Globus pallidus (tissue), 1 donor: ENCODE measurements at places on chromosomes 5 and 9.
A peak's percentile ranks its signal among the peaks of the same experiment; 100 is the strongest.

- DNase-seq = peak; percentile 29
Measured at GRCh38 chr9:118522093-118523028, 818.2 kb downstream of the TLR4 start.

- DNase-seq = no peak
Measured at GRCh38 chr9:68418259-68418845, 61.9 kb downstream of the PGM5 start.

DNA sequence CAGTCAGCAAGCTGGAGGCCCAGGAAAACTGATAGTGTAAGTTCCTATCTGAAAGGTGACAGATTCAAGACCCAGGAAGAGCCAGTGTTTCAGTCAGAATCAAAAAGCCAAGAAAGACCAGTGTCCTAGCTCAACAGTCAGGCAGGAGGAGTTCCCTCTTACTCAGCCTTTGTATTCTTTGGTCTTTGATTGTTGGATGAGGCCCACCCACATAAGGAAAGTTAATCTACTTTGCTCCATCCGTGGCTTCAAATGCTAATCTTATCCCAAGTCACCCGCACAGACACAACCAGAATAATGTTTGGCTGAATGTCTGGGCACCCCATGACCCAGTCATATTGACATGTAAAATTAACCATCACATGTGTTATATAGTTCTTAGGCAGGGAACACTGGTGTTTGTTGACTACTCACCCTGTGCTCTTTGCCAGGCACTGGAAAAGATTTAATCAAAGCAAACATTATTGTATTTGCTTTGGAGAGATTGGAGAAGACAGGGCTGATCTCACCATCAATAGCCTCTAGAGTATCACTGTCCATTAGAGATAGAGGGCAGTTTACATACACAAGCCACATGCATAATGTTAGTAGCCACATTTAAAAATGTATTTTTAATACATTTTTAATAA lies 96.3 kb upstream of the KCNN2 start:
- DNase-seq = no peak

- no peak for DNase-seq
Measured at GRCh38 chr5:89302102-89302891, 419.3 kb upstream of the MEF2C start.

DNA sequence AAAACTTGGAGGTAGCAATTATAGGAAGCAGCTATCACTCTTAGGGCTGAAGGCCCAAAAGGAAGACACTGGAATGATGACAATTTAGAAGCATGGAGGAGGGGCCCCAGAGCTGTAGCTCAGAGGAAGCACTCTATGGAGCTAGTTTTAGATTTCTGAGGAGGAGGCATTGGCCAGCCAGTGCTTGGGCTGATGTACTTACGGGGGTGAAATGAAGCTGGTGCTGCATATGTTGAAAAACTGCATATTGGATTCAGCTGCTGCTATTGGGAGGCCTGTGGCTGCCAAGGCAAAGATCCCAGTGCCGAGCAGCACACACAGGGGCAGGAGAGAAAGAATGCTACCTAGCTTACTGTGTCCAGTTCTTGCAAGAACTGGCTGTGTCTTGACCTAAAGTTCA lies 53.9 kb upstream of the HMHB1 start:
- no peak for DNase-seq

DNA sequence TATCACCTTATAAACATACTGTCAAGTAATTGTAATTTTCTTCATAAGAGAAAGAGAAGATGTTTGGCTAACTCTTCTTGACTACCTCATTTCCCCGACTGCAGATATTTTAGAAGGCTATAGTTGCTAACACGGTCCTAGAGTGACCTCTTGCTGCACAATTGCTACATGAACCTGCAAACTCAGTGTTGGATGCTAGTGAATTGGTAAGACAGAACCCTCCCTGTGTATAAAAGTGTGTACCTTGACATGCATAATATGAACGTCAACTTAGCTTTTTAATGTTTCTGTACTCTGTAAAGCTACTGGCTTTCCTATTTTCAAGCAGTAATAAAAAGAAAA lies 46.7 kb upstream of the CER1 start:
- peak; percentile 22 for DNase-seq

DNA sequence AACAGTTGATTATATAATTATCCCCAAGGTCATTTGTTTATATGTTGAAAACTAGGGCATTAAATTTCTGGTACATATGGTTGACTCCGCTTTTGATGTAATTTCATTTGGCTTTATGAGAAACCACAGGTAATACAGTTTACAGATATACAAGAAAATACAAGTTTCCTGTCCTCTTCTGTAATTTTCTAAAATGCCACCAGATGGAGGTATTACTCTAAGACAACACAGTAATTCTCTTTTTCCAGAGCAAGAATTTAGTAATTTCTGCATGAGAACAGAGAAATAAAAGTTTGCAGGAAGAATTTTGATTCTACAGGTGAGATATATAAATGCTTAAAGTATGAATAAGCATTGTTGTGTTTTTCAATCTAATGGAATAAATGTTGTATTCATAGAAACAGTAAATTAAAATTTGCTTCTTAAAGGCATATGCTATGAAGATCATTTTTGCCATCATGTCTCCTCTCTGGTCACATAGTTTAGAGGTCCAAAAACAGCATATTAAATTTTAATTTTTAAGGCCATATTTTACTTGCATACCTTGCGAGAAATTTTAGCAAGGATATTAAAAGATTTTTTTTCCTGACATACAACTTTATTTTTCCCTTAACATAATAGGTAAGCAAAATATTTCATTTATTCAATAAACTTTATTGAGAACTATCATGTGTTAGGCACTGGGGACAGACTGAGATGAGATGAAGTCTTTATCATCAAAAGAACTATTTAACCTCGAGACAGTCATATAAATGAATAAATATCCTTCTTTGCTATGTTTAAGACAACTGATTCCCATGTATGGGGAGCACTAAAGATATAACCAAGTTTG lies 22.7 kb downstream of the CHD1 start:
- peak; percentile 48 for DNase-seq

GRCh38 chr5:154228696-154229095 lies 38.2 kb downstream of the GALNT10 start:
- DNase-seq = no peak

- DNase-seq = no peak
Measured at GRCh38 chr9:35912791-35913400, 3.6 kb downstream of the SPAAR start.

GRCh38 chr9:100063185-100063584 lies 35.6 kb downstream of the ERP44 start:
- DNase-seq = no peak

DNA sequence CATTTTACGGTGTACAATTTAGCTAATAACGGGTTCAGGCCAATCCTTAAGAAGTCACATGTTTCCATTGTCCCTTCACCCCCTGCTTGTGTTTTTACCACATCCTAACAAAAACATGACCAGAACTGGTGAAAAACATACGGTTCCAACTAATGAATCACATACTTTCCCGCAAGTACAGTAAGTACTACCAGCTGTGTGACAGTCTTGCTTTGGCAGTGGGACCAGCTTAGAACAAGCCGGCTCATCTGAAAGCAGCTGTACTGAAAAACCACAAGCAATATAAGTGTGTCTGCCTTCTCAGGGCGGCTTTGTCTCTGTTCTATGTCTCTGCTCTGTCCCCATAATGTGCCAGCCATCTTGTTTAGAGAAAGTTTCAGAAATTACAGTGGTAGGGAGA lies 242.5 kb downstream of the BNC2 start:
- no peak for DNase-seq

GRCh38 chr9:63859475-63860215 lies 1425.4 kb downstream of the FOXD4L5 start:
- DNase-seq = no peak

DNA sequence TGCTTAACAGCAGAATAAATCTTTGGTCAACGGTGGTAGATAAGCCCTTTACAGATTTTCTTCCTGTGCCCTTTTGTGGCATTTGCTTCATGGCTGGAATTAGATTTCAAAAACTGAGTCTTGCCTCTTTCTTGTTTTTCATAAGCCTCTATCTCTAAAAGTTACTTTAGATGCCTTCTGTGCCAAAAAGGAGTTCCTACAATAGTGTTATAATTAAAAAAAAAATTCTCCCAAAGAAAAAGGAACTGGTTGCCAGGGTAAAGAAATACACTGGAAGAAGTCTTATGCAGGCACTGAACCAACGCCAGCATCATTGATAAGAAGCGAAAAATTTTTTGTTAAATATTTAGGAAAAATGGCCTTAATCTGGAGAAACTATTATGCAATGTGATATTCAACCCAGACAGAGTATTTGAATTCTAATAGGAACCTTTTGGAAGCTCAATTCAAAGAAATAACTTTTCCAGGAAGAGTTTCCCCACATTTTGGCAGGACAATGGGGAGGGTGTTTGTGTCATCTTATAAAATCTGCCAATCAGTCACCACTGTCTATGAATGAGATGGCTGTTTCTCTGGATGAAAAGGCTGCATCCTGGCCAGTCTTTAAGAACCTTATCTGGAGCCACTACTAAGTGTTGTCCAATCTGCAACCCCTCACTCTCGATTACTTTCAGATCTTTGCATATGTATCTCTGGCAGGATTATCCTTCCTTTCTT lies 608.1 kb downstream of the PDE4D start:
- DNase-seq = no peak

DNA sequence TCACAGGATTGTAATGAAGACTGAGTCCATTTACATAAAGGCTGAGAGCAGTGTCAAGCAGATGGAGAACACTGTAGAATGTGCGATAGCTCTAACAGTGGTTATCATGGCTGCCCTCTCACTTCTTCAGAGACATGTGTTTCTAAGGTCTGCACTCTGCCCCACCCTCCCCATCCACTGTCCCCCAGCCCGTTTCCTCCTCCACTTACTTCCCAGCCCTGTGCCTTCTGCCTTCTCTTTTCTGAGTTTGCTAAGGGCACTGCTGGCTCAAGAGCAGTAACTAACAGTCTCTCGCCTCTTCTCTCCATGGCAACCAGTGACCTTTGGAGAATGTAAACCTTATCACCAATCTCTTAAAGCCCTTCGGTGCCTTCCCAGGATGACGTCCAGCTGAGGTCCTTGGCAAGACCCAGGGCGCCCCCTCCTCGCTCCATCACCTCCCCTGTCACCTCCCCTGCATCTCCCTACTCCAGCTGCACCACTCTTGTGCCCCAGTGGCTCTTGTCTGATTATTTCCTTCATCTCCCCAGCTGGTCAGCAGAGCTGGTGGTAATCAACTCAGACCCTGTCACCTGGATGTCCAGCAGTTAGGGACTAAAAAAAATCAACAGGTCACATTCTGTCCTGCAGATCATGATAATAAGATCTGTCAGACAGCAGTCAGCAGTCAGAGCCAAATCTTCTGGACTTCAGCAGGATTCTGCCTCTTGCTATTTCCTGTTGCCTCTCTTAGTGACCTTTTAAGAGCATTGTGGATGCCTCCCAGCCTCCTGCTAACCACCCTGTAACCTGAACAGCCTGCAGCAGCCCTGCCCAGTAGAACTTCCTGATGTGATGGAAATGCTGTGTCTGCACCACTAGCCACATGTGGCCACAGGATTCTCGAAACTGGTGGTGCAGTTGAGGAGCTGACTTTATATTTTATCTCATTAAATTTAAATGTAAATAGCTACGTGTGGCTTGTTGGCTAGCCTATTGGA lies 9.0 kb downstream of the FXN start:
- no peak for DNase-seq

DNA sequence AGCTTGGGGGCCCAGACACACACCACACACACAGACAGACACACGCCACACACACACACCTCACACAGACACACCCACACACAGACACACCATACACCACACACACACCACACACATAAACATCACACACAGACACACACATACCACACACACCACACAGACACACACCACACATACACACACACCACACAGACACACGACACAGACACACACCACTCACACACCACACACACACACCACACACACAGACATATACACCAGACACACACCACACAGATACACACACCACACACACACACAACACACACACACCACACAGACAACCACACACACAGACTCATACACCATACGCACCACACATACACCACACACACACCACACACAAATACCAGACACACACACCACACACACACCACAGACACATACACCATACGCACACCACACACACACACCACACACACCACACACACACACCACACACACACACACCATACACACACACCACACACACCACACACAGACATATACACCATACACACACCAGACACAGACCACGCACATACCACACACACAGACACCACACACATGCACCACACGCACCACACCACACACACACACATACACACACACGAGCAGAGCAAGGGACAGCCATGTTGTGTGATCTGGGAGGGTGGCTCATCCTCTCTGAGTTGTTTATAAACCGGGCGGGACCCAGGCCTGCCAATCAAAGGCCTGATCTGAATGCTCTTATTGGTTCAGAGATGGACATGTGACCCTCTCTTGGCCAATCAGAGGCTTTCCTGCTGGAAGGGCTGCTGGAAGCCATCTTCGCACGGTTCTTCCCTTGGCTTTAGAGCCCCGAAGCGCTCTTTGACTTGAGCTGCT lies 148.3 kb downstream of the GAPVD1 start:
- no peak for DNase-seq

DNA sequence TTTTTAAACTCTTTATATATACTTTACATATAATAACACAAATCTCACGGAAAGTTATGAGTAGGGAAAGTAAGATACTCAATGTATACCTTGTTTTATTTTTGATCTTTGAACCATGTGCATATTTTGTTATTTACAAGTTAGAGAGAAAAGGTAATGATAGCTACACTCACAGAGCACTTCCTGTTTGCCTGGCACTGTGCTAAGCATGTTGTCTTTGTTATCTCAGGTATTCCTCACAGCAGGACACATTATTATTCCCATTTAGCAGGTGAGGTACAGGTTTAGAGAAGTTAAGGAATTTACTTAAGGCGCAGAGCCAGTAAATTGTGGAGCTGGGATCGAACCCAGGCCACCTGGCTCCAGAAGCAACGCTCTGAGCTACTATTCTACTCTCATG lies 3.0 kb downstream of the C9 start:
- no peak for DNase-seq

GRCh38 chr5:104198156-104198555 lies 635.6 kb upstream of the NUDT12 start:
- no peak for DNase-seq

GRCh38 chr9:134205672-134206310 lies 41.4 kb upstream of the RNU6ATAC start:
- peak; percentile 63 for DNase-seq

GRCh38 chr9:108286638-108287206 lies 569.1 kb downstream of the ACTL7B start:
- DNase-seq = no peak

- no peak for DNase-seq
Measured at GRCh38 chr5:93721511-93721910, 19.9 kb downstream of the POU5F2 start.

- no peak for DNase-seq
Measured at GRCh38 chr9:35341585-35341984, 148.3 kb upstream of the RUSC2 start.

DNA sequence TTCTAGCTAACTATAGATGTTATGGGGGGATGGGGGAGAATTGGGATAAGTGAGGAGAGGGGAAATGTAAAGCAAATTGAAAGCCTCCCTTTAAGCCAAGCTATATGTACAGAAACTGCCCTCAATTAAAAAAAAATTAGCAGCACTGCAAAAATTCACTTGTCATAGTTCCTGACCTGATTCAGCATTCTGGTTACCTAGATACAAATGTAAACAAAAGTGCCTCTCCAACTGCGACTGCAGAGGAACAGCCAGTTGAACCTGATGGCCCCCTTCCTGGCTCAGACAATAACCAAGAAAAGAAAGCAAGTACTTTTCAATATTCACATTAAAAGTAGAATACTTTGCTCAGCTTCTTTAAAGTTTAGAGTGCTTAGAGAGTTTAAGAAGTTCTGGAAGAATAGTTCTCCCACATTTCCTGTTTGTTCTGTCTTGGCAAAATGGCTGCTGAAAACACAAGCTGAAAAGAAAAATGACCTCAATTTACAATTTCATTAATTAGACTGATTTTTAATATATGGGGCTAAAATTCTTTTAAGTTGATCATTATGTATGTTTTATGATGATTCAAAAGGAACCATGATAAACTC lies 1.5 kb downstream of the FAM81B start:
- no peak for DNase-seq
